ENCODE measurements at places on chromosomes 3 and 15.
A peak's percentile ranks its signal among the peaks of the same experiment; 100 is the strongest.

DNA sequence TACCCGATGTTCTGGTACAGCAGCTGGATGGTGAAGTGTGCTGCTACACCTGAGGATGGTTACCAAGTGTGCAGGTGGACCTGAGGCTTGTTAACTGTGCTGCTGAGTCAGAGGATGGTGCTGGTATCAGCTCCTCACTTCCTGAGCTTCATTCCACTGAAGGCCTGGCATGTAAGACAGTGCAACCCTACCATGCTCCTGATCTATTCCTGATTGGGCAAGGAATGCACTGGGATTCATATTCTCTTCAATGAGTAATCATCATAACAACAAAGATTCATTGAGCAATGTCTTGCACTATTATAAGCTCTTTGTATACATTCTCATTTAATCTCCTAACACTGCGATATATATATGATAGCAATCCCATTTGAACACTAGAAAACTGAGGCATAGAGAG is 62.9 kb upstream of the THSD4 start:
- no peak for DNase-seq

- DNase-seq: no peak
Observed at GRCh38 chr3:175861916-175862315, 1002.8 kb downstream of the NAALADL2 start.

GRCh38 chr3:4149296-4149695 is 153.9 kb upstream of the SETMAR start:
- DNase-seq: no peak

GRCh38 chr15:29821416-29822099 is 710 bp downstream of the TJP1 start:
- DNase-seq: no peak

GRCh38 chr15:89806210-89806558 is 8.5 kb downstream of the ANPEP start:
- DNase-seq: no peak

DNA sequence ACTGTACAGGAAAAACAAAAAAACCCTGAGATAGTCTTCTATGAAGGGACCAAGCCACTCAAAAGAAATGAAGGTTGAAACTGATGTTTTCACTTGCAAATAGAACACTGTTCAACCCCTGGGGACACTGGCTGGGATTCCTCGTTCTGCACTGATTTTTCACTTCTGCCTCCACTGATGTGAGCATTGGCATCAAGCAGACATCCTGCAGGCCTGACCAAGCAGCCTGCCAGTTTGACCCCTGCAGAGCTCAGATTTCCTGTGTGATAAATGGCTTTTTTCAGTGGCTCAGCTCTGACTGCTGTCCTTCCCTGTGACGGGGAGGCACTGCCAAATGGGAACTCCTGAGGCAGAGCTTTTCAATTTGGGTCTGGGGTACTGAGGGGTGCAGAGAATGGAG is 50.0 kb downstream of the RASGRP1 start:
- no peak for DNase-seq

- DNase-seq: no peak
Observed at GRCh38 chr15:69896606-69897005, 201.1 kb downstream of the TLE3 start.

DNA sequence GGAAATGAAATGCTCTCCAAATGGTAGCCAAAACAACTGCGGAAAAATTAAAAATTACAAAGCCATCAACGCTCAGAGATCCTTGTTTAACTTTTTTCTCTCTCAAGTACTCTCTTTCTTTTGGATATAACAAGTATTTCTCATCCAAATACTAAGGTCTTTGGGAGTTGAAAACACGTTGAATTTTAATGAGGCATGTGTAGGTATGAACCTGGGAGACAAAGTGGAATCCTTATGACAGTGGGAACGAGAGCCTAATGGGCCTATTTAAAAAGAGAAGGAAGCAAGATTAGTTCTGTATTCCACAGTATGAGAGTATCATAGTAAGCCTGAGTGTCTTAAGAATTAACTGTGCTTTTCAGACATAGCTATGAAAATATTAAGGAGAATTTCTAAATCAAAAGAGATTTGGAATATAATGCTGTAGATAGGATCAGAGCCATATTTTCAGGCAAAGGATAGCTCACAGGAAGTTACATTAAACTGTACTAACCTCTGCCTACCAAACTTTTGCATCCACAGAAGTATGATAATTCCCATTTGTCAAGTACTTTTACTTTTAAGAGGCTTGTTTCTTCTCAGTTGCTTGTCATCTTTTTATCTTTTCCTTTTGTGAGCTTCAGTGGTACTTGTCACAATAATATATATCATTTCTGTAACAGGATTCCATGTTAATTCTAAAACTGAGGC is 759 bp downstream of the CD96 start:
- no peak for DNase-seq

- no peak for DNase-seq
Observed at GRCh38 chr3:142896201-142896755, 7.4 kb upstream of the PCOLCE2 start.

DNA sequence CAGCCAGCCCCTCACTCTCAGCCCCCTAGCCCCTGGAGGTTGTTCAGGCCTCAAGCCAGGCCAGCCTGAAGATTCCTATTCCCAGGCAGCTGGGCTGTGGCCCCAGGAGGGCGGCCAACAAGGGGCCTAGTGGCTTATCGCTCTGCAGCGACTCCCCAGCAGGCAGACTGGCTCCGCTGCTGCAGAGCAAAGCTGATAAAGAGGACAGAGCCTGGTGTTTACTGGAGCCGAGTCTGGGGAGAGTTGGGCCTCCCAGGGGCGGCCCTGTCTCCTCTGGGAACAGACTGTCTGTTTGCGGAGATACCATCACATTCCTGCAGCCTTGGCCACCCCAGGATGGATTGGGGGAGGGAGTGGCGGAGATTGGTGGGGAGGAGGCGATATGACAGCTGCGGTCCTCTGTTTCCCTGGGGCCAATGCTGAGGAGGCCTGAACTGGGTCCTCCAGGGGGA is 22.4 kb upstream of the SMAD6 start:
- DNase-seq: no peak

DNA sequence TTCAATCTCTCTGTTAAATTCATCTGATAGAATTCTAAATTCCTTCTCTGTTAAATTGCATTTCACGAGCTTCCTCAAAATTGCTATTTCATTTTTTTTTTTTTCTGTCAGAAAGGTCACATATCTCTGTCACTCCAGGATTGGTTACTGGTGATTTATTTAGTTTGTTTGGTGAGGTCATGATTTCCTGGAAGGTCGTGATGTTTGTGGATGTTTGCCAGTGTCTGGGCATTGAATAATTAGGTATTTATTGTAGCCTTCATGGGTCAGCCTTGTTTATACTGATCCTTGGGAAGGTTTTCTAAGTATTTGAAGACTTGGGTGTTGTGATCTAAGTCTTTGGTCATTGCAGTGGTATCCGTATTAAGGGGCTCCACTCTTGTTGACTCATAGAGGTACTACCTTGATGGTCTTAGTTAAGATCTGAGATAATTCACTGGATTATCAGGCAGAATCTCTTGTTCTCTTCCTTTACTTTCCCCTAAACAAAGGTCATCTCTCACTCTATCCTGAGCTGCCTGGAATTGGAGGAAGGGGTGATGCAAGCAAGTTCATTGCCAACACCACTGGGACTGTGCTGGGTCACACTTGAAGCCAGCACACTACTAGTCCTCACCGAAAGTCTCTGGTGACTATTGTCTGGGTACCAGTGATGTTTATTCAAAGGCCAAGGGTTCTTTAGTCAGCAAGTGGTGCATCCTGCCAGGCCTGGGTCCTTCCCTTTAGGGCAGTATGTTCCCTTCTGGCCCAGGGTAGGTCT is 231.1 kb downstream of the GBE1 start:
- no peak for DNase-seq

DNA sequence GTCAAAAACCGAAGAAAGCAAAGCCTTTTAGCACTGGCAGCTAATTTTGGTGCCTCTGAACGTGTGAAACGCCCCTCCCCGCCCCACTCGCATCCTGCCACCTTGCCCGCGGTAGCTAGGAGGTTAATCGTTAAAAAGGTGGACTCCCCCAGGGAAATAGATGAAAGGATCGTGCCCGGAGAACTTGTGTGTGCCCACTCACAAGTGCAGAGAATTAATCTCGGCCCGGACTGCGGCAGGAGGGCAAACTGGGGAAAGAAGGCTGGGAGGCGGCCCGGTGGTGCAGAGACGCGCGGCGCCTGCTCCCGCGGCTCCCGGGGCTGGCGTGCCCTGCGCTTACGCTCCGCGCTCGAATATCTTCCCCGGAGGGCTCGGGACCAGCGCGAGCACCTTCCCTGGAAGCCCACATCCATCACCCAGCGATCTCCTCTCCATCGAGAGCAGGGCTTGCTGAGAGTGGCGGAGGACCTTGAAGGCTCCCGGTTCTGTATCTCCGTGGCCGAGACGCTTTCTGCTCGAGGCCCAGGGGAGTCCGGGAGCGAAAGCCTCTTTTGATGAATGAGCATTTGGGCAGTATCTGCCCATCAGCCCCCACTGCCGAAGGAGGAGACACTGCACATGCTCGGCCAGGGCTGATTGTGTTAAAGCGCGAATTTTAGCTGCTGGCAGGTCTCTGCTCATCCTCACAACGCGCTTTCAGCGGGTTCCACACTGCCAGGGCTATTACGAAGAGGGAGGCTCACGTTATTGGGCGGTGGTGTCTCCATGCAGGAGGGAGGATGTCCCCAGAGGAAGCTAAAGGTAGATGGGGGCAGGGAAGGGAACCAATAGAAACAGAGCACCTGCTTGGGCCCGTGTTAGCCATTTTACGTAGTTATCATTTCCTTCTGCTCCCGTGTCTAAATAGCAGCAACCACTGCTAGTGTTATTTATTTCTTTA is 1.3 kb upstream of the SPTSSB start:
- no peak for DNase-seq

GRCh38 chr3:100047455-100048141 is 66.7 kb downstream of the FILIP1L start:
- DNase-seq: peak; percentile 8

- no peak for DNase-seq
Observed at GRCh38 chr15:99447497-99448371, 118.0 kb upstream of the MEF2A start.

DNA sequence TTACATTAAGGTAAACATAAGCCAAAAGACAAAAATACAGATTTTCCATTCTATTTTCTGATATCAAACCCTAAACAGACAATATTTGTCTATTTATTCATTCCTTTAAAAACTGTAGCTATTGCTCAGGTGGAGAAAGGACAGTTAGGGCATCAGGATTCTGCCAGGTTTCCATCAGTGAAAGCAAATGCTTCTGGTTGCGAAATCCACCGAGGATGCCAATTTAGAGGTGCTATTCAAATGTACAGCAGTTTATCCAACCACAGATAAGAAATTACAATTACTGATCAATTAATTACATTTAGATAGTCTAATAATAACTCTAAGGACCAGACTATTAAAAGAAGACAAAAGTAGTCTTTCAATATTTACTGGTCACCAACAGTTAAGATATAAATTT is 3.9 kb downstream of the TOMM70 start:
- no peak for DNase-seq

DNA sequence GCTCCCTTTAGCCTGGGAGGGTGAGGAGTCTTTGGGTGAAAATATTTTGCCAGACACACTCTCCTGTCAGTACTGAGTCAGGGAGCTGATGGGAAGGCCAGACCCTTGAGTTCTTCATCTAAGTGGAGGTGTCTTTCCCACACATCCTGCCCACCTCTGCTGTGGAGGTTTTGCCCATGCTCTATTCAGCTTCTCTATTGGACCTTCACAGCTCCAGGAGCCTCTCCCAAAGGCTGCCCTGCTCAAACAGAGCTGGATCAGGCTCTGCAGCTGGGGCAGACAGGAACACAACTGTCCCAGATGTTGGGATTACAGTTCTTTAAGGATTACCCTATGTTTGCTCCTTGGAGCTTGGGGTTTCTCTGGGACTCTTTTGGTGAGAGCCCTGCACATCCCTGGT is 77.9 kb downstream of the SPSB4 start:
- no peak for DNase-seq

DNA sequence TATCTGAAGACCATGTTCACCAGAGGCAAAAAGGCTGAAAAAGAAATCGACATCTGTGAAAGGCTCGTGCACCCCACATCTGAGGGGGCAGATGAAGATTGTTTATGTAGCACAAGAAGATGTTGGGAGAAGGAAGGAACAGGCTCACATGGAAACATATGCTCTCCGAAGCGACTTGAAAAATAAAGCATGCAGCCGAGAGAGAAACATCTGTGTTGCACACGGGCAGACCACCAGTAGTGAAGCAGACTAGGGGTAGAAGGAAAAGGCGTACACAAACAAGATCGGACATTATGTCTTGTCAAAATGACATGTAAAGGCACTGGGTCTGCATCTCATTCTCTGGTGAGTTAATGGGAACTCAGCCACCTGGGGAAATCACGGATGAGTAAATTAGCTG is 356.5 kb downstream of the ZIC4 start:
- no peak for DNase-seq

- no peak for DNase-seq
Observed at GRCh38 chr3:118269537-118270125, 765.0 kb downstream of the IGSF11 start.

GRCh38 chr3:72238010-72238691 is 453.2 kb upstream of the PROK2 start:
- no peak for DNase-seq

GRCh38 chr3:186772701-186773417 is 10.5 kb upstream of the EIF4A2 start:
- DNase-seq: no peak

- no peak for DNase-seq
Observed at GRCh38 chr3:143771258-143771657, 77.0 kb downstream of the SLC9A9 start.
